ENCODE measurements at places on chromosomes 11 and 22. TPM values are rescaled to one million over a fixed set of nuclear protein-coding genes. Genes with fewer than 3 reads are reported as not detected.

- H3K4me1 ChIP-seq: no peaks in the 10 kb centered on the region
- DNase-seq: no peak
- no peaks in the 10 kb centered on the region for H3K36me3 ChIP-seq
- H3K27ac ChIP-seq: no peak overlapping the region
Observed at GRCh38 chr11:66189031-66189745, 79.3 kb upstream of the RAB1B start.

GRCh38 chr22:17823226-17823625 is 49.0 kb upstream of the BID start:
- no peaks in the 10 kb centered on the region for H3K4me1 ChIP-seq
- no peak overlapping the region for H3K4me3 ChIP-seq
- H3K36me3 ChIP-seq: peaks cover 12% of the 10 kb centered on the region
- DNase-seq: no peak
- H3K27me3 ChIP-seq: no peaks in the 10 kb centered on the region

- no peak overlapping the region for H3K4me3 ChIP-seq
- DNase-seq: no peak
- H3K27ac ChIP-seq: no peak overlapping the region
- peaks cover 7% of the 10 kb centered on the region for H3K4me1 ChIP-seq
- peaks cover 6% of the 10 kb centered on the region for H3K36me3 ChIP-seq
Observed at GRCh38 chr11:44176546-44177213, 81.2 kb downstream of the EXT2 start.

DNA sequence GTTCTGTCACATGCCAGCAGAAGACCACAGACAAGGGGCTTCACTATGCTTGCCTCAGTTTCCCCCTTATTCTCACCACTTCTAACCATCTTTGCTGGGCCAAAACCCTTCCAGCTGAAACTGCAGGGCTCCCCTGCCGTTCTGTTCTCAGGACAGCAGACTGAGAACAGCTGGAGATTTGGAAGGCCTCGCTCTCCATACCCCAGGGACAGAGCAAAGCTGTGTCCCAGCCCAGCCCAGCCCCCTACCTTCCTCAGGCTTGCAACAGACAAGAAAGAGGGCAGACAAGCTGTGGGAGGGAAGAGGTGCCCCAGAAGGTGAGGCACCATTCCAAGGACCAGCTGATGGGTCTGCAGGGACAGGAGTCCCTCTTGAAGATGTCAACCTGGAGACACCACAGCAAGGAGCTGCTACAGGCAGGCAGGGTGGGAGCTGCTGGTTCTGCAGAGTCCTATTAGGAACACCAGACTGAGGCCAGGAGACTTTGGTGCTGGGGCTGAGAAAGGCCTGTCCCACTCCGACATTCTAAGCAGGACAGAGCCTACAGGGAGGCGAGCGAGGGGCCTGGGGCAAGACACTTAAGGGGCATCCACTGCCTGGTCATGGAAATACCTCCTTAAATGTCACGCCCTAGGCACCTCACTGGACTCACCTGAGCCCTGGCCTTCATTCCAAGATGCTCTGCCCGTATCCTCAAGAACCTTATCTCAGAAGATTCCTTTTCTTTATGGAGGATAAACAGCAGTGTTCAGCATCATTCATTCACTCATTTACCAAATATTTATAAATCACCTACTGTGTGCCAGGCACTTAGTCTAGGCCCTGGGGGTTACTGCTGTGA is 6.9 kb downstream of the SCN2B start:
- peaks cover 23% of the 10 kb centered on the region for H3K27me3 ChIP-seq
- H3K27ac ChIP-seq: no peak overlapping the region
- DNase-seq: no peak
- H3K4me3 ChIP-seq: no peak overlapping the region

DNA sequence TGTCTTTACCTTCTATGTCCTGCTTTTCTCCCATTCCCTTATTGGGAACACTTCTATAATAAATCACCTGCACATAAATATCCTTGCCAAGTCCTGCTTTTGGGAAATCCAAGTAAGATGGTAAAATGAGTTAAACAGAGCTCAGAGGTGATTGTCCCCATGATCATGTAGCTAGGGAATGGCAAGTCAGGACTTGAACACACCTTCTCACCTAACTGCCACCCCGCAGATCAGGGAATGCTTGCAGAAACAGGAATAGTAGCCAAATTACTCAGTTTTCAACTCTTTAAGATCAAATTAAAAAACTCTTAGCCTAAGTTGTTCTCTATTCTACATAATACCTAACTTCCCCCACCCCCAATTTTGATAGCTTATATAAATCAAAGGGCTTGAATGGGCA is 16.0 kb downstream of the OOSP3 start:
- no peaks in the 10 kb centered on the region for H3K27me3 ChIP-seq
- no peaks in the 10 kb centered on the region for H3K4me1 ChIP-seq
- no peak for DNase-seq

ZNF215 gene
- total RNA-seq: 18.2 TPM

Data from H9 (cell line).